ENCODE measurements at places on chromosomes 3 and 15.

- DNase-seq: no peak
Measured at GRCh38 chr15:77599357-77599756, 33.4 kb downstream of the LINGO1 start.

GRCh38 chr15:72155003-72155621, 36.9 kb downstream of the SENP8 start:
- DNase-seq: peak; percentile 82

DNA sequence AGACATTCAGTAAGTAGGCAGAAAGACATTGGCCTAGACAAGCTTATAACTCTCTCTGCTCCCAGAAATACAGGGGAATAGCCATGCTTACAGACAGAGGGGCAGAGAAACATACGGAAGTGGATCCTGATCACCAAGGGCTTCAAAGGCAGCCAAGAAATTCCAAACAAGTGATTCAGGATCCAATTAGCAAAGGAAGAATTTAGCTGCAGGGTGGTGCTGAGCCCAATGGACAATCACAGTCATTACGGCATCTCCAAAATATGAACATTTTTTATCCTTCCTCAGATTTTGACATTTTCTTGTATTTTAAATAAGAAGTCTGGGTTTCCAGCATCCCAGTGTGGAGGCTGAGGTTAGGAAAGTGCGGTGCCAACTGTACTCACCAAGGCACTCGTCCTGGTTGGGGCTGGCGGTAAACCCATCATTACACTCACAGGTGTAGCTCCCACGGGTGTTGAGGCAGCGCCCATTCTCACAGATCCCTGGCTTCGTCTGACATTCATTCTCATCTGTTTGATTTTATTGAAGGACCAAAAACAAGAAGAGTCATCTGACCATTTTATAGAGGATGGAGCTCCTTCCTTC, 96.8 kb downstream of the DUT start:
- DNase-seq: no peak

GRCh38 chr15:85646538-85647091, 148.1 kb downstream of the KLHL25 start:
- no peak for DNase-seq

- peak; percentile 43 for DNase-seq
Measured at GRCh38 chr15:88029696-88030095, 226.8 kb downstream of the NTRK3 start.

GRCh38 chr3:197586181-197586580, 30.4 kb upstream of the BDH1 start:
- DNase-seq: peak; percentile 30

DNA sequence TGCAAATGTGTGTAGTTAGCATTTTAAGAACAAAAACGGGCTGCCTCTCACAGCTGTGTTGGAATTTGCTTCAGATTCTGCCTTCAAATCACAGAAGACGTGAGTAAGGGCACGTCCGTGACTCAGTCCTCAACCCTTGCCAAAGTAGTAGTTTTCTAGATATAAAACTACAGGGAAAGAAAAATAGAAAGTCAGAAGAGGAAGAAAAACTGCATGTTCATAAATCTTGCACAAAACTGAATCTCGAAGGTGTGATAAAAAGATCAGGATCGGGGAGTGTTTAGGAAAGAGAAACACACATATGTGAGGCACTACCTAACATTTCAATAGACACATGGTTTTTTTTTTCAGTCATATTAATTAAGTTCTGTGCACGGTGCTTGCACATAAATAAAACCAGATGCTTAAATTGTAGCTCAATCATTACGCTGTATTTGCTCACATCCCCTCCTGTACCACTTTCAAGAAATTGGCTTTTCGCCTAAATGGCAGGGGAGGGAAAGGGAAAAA, 71.7 kb downstream of the P3H2 start:
- no peak for DNase-seq

DNA sequence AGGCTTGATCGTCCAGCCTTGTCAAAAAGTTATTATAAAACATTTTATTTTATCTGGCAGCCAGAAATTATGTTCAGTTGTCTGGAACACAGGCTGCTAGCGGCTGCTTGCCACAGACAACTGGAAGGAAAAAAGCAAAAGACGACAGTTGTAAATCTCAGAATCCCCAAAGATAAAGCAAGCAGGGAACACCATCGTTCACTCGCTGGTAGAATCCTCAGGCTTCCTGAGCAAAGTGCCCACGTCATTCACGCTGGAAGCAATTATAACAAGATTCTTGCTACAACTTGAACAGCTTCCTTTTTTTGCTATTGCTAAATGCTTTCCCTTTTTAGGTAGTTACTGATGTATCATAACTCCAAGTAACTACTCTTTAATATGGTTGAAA, 33.6 kb downstream of the ADAMTS17 start:
- no peak for DNase-seq

DNA sequence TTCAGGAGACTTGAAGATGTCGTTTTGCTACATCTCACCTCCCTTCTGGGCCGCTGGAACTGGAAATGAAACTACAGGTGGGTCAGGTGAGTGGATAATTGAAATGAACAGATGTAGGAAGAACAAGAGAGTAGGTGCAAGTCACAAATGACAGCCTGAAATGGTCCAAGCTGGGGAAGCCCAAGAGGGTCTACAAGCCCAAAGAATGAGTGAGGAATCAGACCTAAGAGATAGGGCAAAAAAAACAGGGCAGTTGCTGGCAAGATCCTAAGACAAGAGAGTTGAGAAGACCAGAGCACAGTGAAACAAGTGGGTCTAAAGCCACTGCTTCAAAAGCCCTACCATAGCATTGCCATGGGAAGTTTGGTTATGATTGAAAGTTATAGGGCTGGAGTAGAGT, 67.4 kb upstream of the SNRK start:
- no peak for DNase-seq

DNA sequence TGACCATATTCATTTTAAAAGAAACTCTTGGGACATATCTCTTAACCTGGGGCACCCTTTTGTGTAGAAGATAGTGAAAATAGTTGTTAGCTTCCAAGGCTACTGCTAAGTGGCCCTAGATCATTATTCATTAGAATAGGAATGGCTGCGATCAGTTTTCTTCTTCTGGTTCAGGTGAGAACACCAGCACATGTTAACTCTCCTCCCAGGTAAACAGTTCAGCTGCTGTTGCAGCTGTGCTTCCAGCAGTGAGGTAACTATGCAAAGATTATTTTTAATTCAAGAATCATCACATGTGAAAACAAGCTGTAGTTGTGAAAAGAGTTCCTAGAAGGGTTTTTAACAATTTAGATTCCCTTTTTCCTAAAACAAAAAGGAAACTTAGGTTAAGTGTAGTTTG, 43.3 kb downstream of the ZPLD1 start:
- DNase-seq: no peak

- DNase-seq: no peak
Measured at GRCh38 chr15:45674677-45675076, 39.8 kb downstream of the SQOR start.

GRCh38 chr3:134709076-134709475, 58.3 kb upstream of the KY start:
- no peak for DNase-seq

- no peak for DNase-seq
Measured at GRCh38 chr3:127867986-127868385, 45.7 kb upstream of the MGLL start.

GRCh38 chr3:52438579-52439425, 6.1 kb downstream of the SEMA3G start:
- no peak for DNase-seq

DNA sequence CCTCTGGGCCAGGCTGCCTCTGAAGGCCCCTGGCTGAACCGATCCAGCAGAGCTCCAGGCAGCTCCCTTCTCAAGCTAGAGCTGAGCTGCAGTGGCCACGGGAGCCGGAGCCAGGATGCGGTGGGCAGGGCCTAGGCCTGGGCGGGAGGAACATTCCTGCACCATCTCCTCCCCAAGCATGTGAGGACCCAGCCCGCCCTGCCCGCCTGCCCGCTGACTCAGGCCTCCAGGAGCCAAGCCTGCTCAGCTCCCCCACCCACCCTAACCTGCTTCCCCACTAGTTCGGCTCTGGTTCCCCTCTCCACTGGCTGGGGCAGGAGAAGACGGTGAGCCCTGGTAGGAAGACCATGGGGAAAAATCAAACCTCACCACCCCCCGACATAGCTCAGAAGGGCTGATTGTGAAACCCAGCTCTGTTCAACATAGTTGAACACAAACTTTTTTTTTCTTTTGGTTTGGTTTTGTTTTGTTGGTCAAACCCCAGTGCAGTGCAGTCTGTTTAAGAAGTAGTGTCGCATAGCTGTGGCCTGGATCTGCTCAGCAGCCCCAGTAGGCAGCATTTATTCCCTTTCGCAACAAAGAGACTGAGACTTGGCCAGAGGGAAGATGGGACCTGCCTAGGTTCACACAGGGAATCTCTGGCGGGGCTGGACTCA, 13.5 kb downstream of the SNX33 start:
- DNase-seq: no peak

- DNase-seq: no peak
Measured at GRCh38 chr3:16070707-16071106, 103.8 kb upstream of the GALNT15 start.

DNA sequence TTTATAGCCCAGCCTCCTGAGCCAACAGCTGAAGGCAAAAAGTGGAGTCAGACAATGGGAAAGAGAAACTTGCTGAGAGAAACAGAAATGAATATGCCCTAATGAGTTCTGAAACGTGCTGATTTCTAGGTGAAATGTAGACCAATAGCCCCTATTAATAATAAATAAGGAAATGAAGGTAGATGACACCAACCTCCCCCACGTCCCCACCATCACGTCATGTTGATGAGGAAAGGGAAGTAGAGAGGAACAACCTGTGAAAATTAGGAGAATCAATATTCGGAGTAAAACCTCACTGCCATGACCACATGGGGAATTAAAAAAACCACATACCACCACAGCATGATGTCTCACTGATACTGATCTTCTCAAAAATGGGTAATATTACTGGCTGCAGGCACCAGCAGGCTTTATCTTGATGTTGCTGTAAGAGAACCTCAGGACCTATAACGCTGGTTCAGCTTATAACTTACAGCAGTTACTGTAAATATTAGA, 64.0 kb downstream of the KAT2B start:
- no peak for DNase-seq

DNA sequence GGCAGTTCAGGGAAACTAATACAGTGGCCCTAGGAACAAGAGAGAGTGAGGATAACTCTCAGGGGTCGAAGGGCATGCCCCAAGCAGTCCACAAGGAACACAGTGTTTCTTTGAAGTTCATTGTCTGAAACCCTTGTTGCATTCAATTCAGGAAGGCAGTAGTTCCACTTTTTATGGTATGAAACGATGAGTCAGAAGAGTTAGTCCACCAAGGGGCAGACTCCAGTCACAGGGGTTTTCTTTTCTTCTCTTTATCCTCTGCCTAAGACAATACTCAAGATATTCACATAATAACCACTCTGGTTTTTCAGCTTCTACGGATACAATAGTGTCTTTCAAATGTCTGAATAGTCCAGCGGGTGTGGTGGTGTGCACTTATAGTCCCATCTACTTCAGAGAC, 23.7 kb upstream of the TICRR start:
- no peak for DNase-seq

GRCh38 chr15:41501931-41502794, 8.5 kb downstream of the ITPKA start:
- no peak for DNase-seq

GRCh38 chr15:34353627-34354026, 10.5 kb downstream of the NUTM1 start:
- no peak for DNase-seq

DNA sequence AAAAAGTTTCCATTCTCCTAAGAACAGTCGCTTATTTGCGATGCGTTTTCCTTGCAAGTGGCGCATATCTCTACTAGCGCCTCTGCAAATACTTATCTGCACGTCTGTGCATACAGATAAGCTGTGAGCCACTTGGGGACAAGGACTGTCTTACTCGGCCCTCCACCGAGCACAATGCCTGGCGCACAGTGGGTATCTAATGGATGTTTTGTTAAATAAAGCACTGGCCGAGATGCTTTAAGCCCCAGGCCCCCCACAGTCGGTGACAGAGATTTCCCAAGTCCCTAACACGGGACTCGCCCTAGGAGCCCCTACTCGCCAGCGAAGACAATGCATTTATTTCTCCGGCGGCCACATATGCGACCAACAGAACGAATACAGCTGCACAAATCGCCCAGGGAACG, 503 bp downstream of the HLTF start:
- peak; percentile 73 for DNase-seq

DNA sequence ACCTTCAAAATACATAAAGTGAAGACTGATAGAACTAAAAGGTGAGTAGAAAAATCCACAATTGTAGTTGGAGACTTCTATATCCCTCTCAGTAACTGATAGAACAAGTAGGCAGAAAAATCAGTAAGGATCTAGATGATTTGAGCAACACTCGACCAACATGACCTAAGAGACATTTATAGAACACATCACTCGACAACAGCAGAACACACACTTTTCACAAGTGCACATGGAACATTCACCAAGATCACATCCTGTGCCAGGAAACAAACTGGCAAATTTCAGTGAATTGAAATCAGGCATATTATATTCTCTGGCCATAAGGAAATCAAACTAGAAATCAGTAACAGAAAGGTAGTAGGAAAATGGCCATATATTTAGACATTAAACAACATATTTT, 37.1 kb downstream of the LYSMD4 start:
- DNase-seq: no peak

Data from NCI-H524 (cell line).